Stimulated activated naive CD8-positive, alpha-beta T cell treated with anti-CD3 and anti-CD28 coated beads, Interleukin-15, Interleukin-2, amounts not matched to agents 100 U/mL and 50 U/mL, for 24 hours (primary cell): ENCODE measurements at places on chromosomes 1 and 21.
A peak's percentile ranks its signal among the peaks of the same experiment; 100 is the strongest.

DNA sequence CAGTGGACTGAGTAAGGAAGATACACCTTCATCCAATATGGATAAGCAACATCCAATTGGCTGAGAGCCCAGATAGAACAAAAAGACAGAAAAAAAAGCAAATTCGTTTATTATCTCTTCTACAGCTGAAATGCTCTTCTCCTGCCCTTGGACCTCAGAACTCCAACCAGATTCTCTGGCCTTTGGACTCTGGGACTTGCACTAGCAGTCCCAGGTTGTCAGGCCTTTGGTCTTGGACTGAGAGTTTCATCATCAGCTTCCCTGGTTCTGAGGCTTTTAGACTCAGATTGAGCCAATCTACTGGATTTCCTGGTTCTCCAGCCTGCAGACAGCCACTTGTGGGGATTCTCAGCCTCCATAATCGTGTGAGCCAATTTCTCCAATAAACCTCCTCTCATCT lies 926.8 kb downstream of the PLA2G4A start:
- DNase-seq, result no peak

- no peak for DNase-seq
Measured at GRCh38 chr21:33157303-33157702, 72.4 kb upstream of the IFNAR2 start.

- no peak for DNase-seq
Measured at GRCh38 chr1:156033011-156033410, 12.3 kb upstream of the SSR2 start.

DNA sequence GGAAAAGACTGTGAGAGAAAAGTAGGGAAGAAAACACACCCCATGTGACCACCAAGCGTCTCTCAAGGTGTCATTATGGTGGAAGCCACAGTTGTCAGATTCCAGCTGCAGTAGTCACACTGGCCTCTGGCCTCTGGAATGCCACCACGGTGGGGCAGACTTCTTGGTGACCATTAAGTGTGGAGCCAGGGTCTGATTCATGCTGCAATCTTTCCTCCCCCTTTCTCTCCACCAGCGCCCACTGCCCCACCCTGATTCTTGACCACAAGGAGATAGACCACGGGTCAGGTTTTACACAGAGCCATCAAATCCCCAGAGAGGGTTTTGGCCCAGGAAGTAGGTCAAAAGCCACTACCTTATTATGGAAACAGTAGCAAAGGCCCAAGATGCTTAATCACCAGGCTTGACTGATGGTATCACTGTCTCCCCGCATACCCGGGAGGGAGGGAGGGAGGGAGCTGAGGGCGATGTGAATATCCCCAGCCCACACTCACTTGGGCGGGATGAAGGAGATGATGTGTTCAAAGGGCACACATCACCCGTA lies 52.7 kb upstream of the GRHL3 start:
- no peak for DNase-seq

DNA sequence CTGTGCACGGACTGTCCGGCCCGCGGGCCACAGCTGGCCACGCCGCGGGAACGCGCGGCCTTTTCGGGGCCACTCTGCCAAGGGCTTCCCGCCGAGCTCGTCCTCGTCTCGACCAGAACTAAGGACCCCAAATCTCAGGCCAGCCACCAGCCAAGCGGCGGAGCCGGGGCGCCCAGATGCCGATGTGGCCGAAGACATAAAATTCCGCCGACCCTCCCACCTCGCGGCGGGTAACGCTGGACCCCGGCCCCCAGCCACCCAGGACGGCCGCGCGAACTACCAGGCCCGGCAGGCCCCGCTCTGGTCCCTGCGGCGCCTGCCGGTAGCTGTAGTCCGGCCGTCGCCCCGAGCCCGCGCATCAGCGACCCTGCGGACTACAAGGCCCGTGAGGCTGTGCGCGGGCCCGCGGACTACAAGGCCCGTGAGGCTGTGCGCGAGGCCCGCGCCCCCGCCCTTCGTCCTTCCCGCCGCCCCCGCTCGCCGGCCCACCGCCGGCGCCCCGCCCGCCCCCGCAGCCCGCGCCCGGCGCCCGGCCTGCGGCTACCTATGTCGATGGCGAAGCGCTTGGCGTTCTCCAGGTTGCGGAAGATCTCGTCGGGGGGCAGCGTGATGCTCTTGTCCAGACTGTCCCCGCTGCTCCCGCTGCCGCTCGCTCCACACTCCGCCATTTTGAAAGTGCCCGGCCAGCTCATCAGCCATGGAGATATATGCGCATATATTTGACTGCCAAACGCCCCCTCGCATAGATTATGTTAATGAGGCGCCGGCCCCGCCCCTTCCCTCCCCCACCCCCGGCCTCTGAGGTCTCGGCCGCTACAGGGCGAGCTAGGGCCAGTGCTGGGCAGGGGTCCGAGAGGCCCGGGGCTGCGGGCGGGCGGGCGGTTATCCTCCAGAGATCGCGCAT lies at the start of gene PANK4:
PANK4 (minus strand) TSS at position 677 of the 904 bp plus-strand sequence; CDS start at position 668, 9 bp downstream.
- DNase-seq, result peak; percentile 90

DNA sequence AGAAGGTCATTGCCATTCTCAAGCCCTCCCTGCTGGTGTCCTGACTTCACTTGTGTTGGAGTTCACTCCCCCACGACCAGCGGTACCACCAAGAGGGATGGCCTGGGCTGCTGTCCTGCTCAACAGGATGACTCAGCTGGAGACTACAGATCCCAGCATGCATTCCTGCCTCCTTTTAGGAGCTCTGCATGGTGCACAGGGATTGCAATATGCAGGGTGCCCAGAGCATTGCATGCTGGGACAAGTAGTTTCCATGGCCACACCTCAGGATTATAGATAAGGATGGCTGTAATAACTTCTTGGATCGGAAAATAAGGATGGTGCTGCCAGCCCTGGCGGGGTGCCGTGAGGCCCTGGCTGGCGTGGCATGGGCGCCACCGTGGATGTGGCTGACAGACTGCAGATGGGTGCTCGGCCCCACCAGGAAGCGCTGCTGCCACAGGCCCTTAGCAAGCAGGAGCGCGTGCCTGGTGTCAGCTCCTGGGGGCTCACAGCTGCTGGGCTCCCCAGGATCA lies 150.0 kb downstream of the CASZ1 start:
- DNase-seq, result no peak

DNA sequence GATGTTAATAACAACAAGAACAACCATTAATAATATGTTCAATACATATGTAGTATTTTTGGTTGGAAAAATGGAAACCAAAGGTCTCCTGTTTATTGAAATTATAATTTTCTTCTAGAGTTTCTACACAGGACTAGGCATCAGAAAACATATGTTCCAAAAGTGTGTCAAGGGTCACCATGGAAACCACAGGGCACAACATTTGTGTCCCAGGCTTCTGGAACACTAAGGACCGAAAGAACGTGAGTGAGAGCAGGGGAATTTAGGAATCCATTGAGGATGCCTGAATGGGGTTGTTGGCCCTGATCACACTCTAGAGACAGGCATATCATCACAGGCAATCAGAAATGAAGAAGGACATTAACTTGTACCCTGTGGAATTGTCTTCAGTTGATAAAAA lies 7.5 kb upstream of the CDC14A start:
- DNase-seq, result no peak

DNA sequence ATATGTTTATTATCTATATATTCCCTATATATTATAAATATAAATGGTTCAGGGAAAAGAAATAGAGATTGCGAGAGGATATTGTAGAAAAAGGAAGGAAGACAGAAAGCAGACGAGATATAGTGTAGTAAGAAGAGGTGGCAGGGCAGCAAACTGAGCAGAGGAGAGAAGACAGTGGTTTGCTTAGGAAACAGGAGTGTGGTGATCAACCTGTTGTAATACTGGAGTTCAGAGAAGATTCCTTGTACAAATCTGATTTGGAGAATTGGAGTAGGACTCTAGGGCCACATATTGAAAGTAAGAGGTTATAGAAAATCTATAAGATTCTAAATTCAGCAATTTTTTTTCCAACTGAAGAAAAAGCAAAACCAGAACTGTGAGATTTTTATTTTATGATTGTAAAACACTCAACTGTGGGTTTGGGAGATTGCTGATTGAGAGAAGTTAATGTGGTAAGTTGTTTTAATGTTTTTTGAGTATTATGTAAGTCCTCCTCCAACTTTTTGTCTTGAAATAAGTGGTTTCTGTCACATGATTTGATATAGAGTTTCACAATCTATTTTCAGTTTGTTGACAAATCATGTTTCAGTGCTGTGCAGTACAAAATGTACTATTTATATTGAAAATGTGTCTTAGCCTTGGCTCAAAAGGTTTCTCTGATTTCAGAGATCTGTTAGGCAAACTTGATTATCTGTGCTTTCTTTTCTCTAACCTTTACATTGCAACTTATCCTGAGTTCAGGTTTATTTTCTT lies 9.6 kb upstream of the AMY2B start:
- no peak for DNase-seq

DNA sequence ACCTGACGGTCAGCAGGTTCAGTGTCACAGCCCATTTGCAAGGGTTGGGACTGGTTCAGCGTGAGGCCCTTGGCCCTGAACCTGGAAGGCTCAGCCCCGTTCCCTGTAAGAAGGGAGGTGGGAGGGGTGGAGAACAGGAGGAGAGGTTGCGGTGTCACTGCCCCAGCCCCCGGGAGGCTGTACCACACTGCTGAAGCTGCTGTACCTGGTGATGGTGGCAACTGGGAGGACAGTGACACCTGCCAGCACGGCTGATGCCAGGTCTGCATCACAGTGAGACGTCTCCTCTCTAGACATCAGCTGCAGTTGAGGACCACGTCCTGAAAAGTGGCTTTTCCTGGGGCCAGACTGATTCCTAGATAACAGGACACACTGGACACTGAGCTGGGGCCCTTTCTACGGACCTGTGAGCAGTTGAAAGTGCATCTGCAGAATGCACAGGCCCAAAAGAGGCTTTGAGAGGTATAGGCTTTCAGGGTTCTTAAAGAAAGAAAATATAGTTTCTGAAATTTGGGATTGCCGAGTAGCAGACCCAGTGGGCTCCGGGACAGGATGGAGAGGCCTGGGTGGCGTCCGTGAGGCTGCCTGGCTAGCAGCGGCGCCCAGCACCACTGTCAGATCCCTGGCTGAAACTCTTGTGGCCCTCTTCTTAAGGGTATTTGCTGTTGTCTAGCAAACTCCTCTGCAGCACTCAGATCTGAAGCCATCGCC lies 47.7 kb downstream of the COQ8A start:
- no peak for DNase-seq

DNA sequence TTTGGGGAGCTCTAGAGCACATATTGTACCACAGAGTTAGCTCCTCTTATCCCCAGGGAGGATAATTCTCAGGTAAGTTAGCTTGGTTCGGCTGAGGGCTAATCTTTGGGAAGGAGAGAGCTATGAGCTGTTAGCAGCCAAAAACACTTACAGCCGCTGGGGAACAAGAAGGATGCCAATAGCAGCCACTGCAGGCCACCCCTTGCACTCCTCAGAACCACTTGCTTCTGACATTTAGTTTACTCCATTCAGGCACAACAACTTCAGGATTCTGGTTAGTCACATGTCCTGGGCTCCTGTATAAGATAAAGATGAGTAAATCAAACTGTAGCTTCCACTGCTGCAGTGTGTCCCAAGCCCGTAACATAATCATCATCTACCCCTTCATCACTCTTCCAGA lies 212.6 kb upstream of the ADGRL2 start:
- no peak for DNase-seq

GRCh38 chr1:85943526-85943925 lies 213.0 kb downstream of the COL24A1 start:
- DNase-seq, result no peak

DNA sequence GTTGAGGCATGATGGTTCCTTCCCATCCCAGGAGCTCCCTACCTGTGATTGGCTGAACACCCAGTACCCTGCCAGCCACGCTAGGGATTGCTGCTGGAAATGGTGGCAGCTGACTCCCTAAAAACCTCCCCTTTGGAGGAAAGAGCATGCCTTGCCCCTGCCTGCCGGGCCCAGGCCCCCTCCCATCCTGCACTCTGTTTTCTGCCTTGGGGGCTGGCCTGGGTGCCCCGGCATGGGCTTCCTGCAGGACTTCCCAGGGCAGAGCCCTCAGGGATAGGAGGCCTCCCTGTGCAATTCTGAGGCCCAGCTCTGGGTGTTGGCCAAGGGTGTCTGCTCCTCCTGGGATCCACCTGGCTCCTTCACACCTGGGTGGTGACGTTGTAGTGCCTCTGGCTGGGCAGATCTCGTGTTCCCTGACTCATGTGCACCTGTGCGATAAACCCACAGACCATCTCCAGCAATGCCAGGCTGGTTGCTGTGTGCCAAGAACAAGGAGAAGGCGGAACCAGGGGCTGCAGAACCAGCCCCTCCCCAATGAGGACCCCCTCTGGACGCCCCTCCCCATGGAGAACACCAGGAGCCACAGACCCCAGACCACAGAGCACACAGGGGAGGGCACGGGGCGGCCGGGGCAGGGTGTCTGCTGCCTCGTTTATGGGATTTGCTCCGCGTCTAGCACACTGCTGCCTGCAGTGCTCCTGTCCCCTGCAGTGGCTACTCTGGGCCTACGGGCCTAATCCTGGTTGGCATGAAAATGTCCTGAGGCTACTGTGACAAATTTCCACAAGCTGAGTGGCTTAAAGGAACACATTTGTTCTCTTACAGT lies 13.6 kb downstream of the CSTB start:
- no peak for DNase-seq

DNA sequence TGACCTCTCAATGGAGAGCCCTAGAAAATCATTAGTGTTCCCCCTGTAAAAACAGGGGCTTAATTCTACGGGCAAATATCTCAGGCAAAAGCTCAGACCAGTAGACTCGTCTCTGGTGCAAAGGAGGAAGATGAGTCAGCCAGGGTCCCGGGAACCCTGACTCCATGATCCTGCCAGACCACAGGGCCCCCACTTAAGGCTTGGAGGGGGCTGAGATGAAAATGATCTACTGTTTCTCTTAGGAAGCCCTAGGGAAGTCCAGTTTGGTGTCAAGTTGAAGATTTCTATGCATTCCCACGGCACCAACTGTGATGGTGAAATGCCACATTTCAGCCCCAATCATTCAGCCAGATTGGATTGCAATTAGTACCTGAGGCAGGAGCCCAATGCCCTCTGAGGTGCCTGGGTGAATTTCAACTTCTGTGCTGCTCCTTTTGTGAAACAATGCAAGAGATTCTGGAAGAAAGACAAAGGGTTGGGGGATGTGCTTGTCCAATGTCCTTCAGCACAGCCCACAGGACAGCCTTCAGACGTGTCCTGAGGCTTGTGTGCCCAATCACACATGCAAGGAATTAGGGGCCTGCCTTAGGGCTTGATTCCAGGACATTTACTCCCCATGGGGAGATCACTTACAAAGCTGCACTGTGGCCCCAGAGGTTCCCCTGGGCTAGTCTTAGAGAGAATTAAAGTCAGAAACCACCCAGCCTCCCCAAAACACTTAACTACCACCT lies 18.1 kb downstream of the NAV1 start:
- no peak for DNase-seq
